ENCODE measurements at places on chromosomes 11 and 22.

- DNase-seq = no peak
These were observed 140.3 kb upstream of the RAG2 start for GRCh38 chr11:36738292-36738861.

GRCh38 chr22:46061501-46062231 is 84.7 kb upstream of the WNT7B start:
- no peak for DNase-seq

DNA sequence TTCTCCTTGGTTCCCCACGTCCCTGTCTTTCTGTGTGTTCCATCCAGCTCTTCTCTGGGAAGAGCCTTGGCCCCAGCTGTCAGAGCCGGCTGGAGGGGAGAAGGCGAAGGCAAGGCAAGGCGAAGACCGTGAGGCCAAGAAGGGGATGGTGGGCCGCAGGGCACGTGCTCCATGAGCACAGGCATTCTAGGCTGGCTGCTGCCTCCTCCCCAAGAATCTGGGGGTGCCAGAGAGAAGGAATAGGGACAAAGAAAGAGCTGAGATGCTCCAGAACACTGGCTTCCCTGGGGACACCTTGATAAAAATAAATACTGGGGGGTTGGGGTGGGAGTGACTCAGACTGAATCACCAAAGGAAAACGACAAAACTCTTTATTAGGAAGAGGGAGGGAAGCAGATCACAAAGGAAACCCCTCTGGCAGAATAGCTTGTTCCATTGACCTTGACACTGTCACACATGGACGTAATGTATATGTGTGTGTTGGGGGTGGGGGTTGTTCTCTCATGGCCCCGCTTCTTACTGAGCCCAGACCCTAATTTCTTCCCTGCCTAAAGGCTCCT is 52.5 kb downstream of the NECTIN1 start:
- DNase-seq = no peak

GRCh38 chr11:14240951-14241350 is 118.0 kb downstream of the RRAS2 start:
- DNase-seq = no peak

DNA sequence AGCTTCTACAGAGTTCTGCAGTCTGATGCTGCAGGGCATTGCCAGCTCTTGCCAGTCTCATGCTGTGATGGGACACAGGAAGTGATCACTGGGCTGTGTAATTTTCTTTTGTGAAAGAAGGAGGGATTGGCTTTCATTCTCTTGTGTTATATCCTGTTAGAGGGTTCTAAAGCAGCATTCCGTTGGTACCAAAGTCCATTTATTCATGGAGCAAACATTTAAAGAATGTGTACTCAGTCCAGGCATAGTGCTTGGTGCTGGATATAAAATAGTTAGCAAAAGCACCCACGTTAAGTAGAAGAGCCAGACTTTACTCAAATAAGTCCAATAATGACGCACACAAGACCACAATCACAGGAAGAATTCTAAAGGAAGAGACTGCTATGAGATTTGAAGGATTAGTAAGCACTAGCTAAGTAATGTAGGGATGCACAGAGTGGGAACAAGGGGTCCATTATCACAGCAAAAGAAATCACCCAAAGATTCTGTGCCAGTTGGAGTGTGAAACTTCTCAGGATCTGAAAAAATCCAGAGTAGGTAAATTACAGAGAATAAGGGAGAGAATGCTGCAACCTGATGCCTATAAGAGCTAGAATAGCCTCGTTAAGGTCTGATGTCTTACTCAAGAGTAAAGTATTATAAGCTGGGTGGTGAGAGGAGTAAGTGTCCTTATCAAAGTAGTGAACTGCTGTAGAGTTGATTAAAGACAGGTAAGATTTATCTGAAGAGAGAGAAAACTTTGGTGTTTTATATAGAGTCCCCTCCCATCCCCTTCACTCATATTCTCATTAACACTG is 728.3 kb downstream of the METTL15 start:
- DNase-seq = no peak

GRCh38 chr11:40825201-40825834 is 634.1 kb downstream of the LRRC4C start:
- DNase-seq = no peak

GRCh38 chr22:22349455-22349836 is 104.9 kb downstream of the VPREB1 start:
- DNase-seq = no peak

- DNase-seq = no peak
These were observed 115.7 kb downstream of the ABTB2 start for GRCh38 chr11:34242037-34242625.

Measured in OCI-LY7 (cell line).